HAP-1 (cell line): ENCODE measurements at places on chromosomes 11 and 22.

- DNase-seq = no peak
Measured at GRCh38 chr11:57387289-57388030, 3.0 kb downstream of the PRG2 start.

DNA sequence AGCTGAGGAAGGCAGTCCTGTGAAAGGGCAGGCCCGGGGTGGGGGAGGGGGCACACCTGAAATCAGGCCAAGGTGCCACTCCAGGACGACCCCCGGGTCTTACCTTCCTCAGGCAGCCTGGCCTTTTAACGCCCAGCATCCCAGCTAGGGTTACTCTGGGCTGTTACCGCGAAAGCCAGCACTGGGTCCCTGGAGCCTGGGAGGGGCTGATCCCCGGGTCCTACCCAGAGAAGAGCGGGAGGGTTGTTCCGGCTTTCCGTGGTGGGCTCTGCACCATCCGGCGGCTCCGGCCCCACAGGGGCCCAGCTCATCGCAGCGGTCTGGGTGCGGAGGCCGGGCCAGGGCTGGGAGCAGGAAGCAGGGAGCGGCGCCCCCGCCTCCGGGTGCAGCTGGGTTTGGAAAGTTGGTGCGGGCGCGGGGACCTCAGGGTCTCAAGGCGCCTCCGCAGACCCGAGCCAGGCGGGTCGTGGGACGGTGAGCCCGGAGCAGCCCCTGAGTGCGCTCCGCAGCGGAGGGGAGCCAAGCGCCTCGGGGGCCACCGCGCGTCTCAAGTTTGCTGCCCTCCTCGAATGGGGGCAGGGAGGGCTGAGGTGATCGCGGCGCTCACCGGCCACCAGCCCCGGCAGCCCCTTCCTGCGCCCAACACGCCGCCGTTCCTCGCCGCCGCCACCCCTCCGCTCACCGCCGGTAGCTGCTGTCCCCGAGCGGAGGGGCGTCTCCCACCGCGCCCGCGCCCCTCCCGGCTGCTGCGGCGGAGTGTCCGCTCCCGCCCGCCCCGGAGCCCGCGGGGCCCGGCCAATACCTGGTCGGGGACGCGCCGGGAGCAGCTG is 831 bp downstream of the CHST1 start:
- DNase-seq = no peak

DNA sequence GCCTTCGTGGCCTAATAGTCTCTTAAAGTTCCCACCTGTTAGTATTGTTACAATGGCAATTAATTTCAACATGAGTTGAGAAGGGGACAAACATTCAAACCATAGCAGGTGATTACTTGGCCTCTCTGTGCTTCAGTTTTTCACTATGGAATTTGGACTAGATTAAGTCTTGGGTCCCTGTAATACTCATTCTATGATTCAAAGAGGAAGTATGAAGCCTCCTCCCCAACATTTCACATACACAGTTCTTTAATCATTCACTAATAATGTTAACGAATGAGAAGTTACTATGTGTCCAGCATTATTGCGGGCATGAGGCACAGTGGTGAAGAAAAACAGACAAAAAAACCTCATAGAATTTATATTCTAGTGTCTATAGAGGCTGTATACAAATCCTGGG is 19.9 kb upstream of the USP47 start:
- DNase-seq = no peak

- no peak for DNase-seq
Measured at GRCh38 chr22:31098632-31099110, 8.7 kb downstream of the SELENOM start.

DNA sequence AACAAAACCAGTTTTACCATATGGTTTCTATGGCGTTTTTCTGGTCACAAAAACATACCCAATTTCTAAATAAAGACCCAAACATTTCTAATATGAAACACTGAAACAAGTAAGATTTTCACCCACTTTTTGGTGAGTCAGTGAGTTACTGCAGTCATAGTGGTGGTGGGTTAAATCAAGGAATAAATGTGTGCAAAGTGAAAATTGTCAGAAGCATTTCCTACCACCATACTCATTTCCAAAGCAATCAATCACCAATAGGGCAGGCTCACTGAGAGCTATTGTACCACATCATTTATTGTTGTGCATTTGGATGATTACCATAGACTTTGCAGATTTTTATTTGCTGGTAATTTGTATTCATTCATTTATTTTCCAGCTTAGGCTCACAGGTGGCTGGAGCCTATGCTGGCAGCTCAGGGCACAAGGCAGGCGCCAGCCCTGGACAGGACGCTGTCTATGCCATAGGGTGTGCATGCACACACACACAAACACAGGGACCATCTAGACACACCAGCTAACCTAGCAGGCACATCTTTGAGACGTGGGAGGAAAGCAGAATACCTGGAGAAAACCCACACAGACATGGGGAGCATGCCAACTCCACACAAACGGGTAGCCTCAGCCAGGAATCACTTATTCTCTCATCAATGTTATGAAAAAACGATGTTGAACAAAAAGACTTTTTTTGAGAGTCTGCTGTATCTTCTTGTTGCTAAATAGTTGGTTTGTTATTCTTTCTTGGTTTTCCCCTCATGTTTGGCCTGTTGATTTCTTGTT is 5.1 kb downstream of the FAM118B start:
- no peak for DNase-seq

DNA sequence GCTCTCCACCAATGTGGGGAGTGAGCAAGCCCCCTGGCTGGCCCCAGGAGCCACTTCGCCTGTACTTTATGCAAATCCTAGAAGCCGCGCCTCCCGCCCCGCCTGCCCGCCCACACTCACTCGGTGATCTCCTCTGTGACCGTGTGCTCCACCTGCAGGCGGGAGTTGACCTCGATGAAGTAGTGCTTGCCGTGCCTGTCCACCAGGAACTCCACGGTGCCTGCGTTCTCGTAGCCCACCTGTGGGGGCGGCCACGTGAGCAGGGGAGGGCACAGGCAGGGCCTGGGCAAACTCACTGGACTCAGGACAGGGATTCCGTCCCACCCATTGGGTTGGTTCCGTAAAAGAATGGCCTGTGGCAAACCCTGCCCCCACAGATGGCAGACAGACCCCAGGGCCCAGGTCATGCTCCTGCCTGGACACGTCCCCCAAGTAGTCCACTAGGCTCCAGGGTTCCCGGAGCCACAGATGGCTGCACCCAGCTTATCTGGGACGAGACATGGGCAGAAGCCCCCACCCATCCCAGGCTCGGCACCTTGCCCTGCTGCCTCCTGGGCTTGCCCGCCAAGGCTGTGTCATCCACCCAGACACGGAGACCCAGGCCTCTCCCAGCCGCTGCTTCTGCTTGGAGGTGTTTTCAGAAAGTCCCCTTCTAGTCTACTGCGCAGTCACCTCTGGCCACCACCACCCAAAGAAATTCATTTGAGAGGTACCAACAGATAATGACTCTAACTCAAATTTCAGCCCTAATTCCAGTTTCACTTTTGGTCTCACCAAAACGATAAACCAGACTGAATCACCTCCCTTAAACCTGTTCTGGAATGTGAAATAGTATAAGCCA is 12.1 kb downstream of the LRFN4 start:
- DNase-seq = peak; percentile 74

GRCh38 chr11:86370922-86371594 is 3.6 kb upstream of the CCDC81 start:
- no peak for DNase-seq

DNA sequence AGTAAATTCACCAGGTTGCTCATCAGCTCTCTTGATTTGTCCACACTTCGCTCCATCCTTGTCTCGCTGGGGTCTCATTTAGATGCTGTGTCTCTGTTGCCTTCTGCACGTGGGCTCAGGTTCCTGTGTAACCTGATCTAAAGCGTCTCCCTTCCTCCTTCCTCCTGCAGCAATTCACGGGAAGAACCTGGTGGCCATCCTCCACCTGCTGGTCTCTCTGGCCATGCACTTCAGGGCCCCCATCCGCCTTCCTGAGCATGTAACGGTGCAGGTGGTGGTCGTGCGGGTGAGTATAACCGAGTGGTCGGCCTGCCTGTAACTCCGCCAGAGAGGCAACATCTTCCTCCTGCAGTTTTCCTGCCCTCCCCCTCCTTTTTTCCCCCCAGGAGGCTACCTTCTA is 48.0 kb upstream of the PARVG start:
- DNase-seq = no peak

- peak; percentile 51 for DNase-seq
Measured at GRCh38 chr11:119474682-119475596, 52.0 kb upstream of the THY1 start.

- no peak for DNase-seq
Measured at GRCh38 chr22:49583886-49584505, 243.7 kb downstream of the BRD1 start.

DNA sequence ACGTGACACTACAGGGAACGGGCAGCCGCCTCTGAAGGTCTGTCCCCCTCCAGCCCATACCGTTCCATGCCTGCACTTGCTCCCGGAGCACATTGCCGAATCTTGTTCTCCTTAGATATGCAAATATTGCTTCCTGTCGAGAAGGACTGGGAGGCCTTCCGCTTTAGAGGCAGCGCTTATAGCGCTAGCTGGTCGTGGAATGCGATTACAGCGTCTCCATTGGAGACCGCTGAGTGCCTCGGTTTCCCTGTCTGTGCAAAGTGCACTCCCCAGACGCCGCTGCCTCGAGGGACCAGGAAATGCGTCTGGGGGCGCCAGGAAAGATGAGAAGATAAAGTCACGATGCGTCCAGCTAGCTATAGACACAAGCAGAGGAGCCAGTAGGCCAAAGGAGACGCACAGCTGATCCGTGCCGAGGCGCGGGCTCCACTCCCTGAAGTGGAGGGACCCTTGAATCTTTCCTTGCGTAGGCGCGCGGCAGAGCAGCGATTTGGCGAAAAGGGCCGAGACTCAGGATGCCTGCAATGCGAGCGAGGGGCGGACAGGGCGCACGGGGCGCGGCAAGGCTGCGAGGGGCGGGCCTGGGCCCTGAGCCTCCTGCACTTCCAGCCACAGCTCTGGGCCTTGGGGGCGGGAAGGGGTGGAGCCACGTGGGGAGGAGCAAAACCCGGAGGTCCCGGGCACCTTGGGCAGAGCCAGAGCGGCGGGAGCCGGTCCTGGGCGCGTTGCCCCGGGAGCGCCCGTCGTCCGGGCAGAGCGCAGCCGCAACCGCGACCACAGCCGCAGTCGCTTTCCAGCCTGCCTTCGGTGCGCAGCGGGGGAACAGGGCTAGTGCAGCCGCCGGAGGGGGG is at the start of gene RASSF10:
RASSF10 (plus strand) TSS at position 692 of the 851 bp plus-strand sequence. CDS start 261 bp downstream, outside the sequence.
- DNase-seq = no peak

- no peak for DNase-seq
Measured at GRCh38 chr11:123344790-123345357, 85.2 kb upstream of the GRAMD1B start.

DNA sequence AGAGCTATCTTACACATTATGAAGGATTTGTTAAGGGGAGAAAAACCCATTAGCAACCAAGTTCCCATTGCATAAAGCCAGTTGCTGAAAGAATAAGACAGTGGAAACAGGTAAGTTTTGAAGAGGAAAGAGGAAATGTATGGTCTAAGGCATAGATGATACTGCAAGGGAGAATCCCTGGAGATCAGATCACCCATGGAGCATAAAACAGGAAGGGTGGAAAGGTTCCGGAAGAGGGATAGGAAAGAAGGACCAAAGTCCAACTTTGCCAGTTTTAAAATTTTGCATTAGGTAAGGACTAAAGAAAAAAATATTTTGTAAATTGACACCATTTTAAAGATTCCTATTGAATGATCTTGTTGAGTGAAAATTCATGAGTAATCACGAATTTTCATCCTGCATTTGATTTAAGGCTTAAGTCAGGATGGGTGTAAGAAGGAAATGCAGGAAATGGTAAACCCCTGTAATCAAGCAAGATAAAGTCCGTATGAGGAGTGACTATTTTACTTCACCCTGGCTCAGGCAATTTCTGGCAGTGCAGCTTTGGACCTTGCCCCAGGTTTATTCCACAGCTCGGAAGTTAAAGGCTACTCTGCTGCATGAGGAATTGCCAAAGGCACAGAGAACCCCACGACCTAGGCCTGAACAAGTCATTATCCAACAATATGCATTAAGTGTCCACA is 70.9 kb downstream of the CCDC34 start:
- DNase-seq = no peak

- DNase-seq = no peak
Measured at GRCh38 chr11:27233654-27234042, 129.4 kb downstream of the CCDC34 start.

DNA sequence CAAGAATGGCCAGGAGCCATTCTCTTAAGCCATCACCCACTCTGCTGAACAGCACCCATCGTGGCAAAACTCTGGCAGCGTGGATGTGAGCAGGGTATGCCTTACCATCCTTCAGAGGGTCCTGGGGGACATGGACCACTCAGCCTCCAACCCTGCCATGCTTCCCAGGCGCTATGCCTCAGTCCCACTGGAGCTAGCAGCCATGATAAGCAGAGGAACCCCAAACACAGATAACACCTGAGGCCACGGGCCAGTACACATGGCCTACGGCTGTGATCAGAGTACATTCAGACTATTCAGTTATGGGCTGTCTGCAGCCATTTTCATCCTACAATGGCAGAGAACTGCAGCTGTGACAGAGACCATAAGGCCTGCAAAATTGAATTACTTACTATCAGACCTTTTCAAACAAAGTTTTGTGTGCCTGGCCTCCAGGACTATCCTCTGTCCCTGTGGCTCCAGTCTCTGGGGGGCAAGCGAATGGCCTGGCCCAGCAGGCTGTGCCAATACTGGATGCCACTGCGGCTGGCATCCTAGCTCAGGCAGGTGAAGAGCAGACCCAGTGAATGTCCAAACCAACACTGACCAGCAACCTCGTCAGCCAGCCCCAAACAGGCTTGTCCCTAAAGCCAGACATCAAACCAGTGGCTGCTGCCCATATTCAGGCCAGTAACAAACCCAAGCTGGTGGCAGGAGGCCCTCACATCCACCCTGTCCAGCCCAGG is 6.9 kb downstream of the ARVCF start:
- no peak for DNase-seq

DNA sequence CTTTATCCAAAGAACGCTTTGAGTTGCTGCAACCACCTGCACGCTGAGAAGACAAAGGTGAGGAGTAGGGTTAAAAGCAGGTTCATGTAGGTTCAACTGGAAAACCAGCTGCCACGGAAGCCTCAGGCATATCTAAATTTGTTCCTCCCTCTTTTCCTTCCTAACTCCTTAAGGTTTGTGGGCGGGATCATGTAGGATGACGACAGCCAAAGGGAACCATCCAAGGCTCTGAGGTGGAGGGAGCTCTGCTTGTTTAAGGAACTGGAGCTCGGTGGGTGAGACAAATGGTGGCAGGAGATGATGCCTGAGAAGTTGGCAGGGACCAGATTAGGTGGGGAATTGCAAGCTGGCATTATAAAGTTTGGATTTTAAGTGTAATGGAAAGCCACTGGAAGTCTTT is 60.3 kb downstream of the SPON1 start:
- DNase-seq = no peak

DNA sequence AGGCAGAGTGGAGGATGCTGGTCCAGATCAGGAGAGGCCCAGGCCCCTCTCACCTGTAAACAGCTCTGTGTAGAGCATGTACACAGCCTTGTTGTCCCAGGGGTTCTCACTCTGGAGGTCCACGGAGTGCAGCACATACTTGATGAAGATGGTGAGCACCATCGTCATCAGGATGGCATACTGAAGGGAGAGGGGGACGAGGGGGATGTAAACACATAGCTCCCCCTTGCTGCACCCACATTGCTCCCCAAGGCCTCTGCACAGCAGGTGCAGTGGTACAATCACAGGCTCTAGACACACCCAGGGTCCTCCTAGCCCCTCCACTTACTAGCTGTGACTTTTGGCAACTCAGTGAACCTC is 2.9 kb downstream of the SYVN1 start:
- no peak for DNase-seq
